HCT116 (cell line): ENCODE measurements at places on chromosomes 2 and 18.

GRCh38 chr2:220279372-220279771 is 651.9 kb downstream of the SLC4A3 start:
- DNase-seq: peak; percentile 29

GRCh38 chr2:230984393-230985220 is 11.3 kb upstream of the SPATA3 start:
- no peak for DNase-seq

- DNase-seq: no peak
These were observed 27.5 kb downstream of the MTHFD2 start for GRCh38 chr2:74225698-74226459.

DNA sequence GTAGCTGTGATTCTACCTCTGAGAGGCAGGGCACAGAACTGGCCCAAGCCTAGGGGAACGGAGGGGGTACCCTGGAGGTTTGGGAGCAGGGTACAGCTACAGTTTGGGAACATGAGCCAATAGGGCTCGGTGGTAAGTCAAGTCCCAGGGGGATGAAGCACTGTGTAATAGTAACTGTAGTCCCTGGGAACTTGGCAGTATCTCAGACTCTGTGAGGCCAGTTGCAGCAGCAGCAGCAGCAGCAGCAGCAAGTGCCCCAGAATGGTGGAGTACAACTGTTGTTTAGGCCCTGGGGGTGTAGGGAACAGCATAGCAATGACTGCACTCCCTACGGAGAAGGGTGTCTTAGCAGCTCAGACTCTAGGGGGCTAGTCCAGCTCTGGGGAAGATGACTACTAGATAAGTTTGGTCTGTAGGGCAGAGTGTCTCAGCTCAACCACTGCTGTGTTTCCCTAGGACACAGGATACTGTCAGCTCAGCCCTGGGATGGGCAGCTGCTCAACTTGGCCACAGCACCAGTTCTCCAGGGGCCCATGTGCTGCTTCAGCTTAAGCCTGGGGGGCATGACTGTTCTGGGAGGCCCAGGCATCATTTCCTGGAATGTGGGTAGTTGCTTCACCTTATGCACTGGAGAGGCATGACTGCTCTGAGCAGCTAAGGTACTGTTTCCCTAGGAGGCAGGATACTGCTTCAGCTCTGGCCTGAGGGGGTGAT is 20.5 kb downstream of the CARF start:
- no peak for DNase-seq

GRCh38 chr2:43127208-43127940 is 99.0 kb downstream of the ZFP36L2 start:
- peak; percentile 33 for DNase-seq

GRCh38 chr2:192969055-192969454 is 774.3 kb upstream of the TMEFF2 start:
- no peak for DNase-seq

- no peak for DNase-seq
These were observed 440.7 kb downstream of the MTX2 start for GRCh38 chr2:176709991-176710390.

DNA sequence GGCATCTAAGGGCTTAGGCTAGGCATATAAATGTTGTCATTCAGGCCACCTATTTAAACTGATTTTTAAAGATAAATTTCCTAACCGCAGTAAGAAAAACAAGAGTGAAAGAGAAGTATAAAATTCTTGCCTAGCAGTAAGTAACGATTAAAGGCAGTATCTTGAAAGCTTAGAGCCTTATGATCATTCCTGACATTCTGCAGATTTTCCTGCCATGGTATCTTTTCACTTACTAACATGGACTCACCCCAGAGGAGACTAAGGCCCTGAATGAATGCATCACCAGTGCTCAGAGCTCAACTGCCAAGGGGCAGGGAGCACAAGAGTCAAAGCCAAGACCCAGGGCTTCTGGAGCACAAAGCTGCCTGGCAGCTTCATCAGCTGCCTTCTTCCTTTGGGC is 133.1 kb downstream of the GCA start:
- no peak for DNase-seq

DNA sequence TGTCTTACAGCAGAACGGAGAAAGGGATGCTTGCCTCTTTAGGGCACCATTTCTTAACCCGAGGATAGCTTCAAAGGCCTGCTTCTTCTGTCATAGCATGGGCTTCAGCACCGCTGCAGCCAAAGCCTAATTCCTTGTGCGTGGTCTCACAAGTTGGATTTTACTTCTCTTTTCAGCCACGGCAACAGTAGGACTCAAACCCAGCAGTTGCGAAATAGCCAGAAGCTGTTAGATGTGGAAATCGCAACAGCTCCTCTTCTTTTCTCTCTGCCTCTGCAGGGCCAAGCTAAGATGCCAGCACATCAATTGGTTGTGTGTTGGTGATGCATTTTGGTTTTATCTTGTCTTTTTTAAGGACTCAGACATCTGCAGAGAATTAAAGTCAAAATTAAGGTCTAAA is 3.1 kb downstream of the NRXN1 start:
- DNase-seq: no peak

DNA sequence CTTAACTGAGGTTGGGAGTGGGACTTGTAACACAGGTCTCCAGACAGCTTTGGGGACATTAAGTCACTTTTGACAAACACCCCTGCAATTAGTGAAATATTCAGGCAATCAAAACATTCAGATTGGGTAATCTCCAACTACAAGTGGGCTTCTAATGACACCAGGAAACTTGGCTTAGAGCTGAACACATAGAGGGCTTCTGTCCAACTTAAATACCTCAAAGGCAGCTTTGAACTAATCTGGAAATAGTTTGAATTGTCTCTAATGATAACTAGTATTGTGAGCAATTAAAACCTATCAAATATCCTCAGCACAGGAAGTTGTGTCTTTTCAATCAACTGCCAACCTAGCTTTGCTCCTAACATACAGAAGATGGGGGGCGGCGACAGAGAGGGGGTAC is 5.1 kb upstream of the ASPRV1 start:
- DNase-seq: no peak

DNA sequence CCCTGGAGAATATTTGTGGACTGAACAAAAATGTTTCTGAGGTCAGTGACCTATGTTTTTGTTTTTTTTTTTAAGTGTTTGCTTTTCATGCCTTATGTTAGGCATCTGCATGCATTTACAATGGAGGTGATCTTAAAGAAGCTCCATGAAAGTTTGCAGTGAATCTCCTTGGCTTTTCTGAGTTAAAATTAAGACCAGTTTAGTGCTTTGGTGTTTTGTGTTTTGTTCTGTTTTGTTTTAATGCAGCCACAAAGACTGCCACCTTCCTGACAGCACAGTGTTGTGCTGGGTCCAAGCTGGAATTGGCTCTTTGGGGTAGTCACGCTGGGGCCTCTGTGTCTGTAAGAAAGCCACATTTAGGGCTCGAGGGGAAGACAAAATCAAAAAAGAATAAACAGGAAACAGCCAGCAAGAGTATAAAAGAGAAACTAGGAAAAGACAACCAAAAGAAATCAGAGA is 396.2 kb downstream of the ARHGAP15 start:
- DNase-seq: no peak

- no peak for DNase-seq
These were observed 9.1 kb downstream of the MSTN start for GRCh38 chr2:190053426-190053825.

DNA sequence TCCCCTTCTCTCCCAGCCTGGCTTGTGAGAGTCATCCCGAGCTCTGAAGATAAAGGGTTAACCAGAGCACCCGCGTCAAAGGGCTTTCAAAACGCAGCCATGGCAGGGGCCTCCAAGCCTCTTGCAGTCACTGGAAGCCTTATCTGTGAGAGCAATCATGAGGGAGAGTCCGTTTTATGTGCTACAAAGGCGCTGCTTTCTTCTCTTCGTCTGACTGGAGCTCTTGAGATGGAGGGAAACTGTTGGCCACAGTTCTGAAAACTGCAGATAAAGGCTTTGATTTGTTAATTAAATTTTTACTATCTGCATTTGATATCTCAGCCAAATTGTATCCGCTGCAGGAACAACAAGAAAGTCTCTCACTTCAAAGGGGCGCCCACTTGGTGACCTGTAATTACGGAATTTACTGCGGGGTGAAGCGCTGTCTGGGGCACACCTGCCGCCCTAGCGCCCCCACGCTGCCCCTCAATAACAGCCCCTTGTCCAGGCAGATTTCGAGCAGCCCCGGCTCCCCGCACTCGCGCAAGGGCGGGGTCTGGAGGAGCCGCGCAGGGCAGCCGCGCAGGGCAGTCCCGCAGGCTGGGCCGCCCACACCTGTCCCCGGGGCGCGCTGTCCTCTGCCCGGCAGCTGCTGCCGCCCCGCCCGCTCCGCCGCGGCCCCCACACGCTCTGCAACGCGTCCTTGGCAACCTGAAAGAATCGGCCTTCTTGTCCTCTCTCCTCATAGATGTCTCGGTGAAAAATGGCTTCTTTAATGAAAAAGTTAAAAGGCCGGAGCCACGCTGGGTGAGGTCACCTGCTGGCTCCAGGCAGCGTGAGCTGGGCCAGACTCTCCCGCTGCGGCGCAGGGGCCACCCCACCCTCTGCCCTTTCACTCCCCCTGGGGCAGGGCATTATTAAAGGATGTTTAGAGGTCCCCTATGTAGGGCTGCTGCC is 217.9 kb downstream of the VAPA start:
- no peak for DNase-seq

DNA sequence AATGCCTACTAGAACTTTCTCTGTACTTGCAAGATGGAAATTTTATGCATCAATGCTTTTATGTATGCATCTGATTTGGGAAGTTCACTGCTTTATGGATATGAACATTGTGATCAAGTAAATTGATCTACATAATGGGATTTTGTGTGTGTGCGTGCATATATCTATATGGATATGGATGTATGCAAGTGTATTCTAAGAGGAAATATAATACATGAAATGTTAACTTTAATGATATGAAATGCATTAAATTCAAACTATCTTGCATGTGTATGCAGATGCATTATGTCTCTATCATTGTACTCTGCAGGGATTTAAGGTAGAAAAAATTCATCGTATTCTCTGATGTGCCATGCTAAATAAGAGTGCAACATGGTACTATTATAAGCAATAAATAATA is 1855.4 kb upstream of the PIK3C3 start:
- no peak for DNase-seq

- no peak for DNase-seq
These were observed 360.1 kb upstream of the VWC2L start for GRCh38 chr2:214050731-214051130.

- no peak for DNase-seq
These were observed 27.7 kb downstream of the SMAD7 start for GRCh38 chr18:48922801-48923730.

DNA sequence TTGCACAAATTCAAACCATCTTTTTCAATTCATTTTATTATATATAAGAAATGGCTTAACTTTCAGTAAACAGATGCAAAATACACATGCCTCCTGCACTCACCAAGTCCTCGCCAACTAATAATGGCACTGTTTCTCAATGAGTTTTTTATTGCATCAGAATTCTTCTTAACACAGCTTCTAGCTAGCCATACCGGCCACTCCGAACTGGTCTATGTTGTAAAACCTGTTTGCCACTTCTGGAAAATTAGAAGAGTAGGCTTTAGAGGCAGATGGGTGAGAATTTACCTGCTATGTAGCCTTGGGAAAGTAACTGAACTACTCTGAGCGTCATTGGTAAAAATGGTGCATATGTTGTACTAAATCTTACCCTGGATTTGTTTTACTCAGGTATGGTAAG is 100.6 kb upstream of the LHCGR start:
- no peak for DNase-seq
